ENCODE measurements at places on chromosomes 13 and 19.

- no peak for DNase-seq
Measured at GRCh38 chr19:35931874-35932202, 4.3 kb upstream of the LRFN3 start.

DNA sequence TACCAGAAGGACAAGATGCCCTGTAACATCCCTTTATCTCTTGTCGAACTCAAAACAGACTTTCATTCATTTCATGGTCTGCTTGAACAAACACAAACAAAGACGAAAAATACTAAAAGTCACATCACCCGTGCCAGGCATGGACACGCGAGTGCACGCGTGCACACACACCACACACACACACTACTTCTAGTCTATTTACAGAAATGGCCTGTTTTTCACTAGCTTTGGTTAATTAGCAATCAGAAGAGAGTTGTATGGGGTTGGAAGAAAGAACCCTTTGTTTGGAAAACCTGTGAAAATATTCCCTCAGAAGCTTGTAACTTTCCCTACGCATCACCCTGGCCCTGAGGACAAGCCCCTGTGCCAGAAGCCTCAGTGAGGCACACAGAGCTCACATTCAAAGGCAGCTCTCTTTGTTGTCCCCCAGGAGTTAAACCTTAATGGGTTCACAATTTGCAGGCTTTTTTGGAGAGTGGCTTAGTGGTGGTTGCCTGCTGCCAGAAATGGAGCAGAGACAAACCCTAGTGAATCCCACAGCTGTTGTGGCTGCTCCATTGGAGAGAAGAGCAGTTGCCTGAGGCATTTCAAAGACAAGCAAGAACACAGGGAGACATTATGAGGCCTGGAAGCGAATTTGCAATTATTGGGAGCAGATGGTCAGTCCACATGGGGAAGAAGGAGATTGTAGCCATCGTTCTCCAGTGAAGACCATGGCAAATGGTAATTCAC is 55.9 kb downstream of the STARD13 start:
- no peak for DNase-seq

- DNase-seq, result no peak
Measured at GRCh38 chr13:44363631-44364344, 9.8 kb upstream of the SERP2 start.

GRCh38 chr13:106324444-106324843 is 211.0 kb downstream of the EFNB2 start:
- DNase-seq, result no peak

DNA sequence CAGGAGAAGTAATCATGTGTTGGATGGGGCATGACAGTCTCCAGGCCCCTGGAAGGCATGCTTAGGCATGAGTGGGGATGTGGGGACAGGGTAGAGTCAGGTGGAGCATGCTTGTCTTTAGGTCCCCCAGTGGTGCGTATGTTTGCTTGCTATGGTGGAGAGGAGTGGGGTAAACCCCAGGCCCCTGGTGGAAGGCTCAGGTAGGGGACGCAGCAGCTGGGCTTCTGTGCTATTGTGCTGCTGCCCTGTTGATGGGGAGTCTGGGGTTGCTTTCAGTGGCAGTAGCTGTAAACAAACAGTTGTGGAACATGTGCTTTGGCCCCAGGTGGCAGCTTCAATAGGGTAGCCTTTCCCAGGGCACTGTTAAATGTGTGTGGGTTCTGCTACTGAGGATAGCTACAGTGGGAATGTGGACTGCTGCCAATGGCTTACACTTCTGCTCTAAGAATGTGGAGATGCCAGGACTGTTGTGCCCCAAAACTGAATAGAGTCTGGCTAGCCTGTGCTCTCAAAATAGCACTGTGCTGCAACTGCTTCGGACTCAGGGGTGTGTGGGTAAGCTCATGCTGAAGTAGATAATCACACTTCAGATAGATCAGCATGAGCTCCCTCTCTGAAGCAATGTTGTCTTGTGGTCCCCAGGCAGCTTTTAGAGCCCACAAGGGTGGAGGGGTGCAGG is 1257.3 kb downstream of the DIAPH3 start:
- no peak for DNase-seq

GRCh38 chr13:53782488-53782961 is 753.9 kb downstream of the OLFM4 start:
- DNase-seq, result no peak

GRCh38 chr13:60945396-60945795 is 470.3 kb downstream of the PCDH20 start:
- DNase-seq, result no peak

DNA sequence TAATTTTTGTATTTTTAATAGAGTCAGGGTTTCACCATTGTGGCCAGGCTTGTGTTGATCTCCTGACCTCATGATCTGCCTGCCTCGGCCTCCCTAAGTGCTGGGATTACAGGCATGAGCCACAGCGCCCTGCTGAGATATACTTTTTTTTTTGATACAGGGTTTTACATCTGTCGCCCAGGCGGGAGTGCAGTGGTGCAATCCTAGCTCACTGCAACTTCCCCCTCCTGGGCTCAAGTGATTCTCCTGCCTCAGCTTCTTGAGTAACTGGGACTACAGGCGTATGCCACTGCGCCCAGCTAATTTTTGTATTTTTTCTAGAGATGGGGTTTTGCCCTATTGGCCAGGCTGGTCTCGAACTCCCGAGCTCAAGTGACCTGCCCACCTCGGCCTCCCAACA is 2.0 kb downstream of the COLGALT1 start:
- DNase-seq, result no peak

DNA sequence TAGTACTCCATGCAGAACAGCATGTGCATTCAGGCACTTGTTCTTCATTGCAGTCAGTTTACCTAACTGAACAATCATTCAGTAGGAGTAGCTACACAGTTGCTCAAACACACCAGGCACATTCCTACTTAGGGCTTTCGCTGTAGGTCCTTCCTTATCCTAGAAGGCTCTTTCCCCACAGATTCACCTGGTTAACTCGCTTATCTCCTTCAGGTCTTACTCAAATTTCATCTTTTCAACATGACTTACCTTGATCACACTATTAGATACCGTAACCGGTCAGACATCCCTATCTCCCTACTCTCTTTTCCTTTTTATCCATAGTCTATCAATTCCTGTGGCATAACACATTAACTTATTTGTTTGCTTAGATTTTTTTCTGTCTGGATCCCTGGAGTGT is 14.6 kb downstream of the EDNRB start:
- no peak for DNase-seq

DNA sequence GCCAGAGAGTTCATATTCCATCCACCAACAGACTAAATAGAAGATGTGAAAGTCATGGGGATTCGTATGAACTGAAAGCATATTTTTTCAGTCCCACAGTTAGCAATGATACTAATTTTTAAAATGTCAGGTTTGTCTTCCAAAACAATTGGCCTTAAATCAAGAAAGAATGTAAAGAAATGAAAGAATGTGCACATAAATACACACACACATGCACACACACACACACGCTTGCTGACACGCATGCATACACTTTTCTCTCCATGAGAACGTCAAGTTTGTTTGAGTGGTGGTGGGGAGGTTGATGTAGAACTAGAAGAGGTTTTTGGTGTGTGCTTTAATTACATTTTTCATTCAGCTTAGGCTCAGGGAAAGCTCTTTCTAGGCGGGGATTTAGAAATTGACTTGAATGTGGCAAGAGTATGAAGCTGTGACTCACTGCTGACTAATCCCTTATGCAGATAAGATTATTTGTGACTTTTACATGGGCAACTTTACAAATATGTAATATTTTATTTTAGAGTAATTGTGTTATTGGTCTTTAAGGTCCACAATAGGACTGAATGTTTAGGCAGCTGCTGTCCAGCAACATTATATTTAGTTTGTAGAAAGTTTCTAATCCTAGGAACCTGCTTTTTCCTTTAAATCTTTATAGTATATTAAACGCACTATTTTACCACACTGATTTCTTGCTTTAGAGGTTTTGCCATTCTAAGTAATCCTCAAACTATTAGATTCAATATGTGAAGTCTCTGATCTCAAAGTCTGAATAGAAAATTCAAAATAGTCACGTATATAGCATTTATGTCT is 18.8 kb downstream of the FLT1 start:
- DNase-seq, result no peak

DNA sequence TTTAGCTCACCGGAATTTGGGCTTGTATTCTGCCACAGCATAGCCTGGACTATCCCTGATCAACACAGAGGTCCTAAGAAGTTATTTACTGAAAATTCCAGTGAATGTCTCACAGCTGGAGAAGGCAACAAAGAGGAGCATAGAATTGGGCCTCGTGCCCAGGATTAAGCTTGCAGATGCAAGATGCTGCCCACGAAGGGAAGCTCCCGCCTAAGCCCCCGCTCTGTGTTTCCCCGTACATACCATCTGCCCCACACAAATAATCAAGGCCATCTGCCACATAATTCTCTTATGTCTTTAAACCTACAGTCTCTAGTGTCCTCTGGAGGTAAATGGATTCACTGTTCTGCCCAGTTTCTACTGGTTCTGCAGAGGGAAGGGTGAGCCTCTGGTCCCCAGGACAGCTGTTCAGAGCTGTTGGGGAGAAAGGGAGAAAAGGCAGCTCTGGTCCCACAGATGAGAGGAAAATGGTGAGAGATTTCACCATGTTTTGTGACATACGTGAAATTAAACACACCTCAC is 7.4 kb upstream of the TPP2 start:
- no peak for DNase-seq

- DNase-seq, result no peak
Measured at GRCh38 chr13:74930402-74931165, 551.4 kb downstream of the TBC1D4 start.

DNA sequence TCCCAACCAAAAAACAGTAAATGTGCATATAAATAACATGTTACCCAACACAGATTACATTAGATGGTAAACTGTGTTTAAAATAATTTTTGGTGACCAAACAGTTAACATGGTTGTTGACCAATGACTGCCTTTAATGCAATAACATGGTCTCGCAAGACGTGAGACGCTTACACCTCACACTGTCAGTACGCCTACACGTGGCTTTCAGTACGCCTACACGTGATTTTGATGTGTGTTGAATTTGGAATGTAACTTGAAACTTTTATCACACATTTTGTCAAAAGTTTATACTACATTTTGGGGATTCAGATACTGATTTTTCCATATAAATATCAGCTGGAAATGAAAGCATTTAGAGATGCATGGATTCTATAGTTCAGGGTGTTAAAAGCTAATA is 32.0 kb downstream of the SLC7A9 start:
- no peak for DNase-seq

DNA sequence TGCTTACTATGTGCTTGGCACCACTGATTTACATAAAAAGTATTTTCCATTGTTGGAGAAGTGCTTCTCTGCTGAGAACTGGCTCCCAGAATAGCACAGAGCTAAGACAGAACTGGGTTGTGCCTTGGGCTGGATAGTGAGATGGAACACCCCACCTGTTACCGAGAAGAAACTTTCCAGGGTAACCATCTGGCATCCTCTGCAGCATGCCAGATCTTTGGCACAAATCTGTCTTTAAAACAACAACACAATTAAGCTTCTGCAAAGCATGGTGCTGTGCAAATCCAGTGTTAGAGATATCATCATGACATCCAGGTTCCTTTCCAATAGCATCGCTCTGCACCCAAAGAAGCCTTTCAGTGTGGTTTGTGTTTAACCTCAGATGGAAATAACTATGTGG is 202.5 kb upstream of the RFC3 start:
- no peak for DNase-seq

- DNase-seq, result no peak
Measured at GRCh38 chr19:29365836-29366417, 153.0 kb upstream of the UQCRFS1 start.

- no peak for DNase-seq
Measured at GRCh38 chr13:49140910-49141611, 79.1 kb upstream of the MLNR start.

DNA sequence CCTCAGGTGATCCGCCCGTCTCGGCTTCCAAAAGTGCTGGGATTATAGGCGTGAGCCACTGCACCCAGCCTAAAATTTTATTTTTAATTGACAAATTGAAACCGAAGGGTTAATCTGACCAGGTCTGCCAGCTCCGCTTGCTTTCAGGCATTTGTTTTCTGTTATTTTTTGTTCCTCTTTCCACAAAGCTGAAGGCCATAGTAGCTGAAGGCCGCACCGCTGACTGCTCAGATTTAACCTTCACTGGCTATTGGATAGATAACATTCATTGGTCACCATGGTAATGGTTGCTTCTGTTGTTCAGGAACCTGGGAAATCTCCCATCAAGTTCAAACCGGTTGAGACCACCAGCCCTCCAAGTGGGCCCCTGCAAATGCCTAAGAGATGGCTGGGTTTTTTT is 124.5 kb upstream of the USP29 start:
- DNase-seq, result no peak

DNA sequence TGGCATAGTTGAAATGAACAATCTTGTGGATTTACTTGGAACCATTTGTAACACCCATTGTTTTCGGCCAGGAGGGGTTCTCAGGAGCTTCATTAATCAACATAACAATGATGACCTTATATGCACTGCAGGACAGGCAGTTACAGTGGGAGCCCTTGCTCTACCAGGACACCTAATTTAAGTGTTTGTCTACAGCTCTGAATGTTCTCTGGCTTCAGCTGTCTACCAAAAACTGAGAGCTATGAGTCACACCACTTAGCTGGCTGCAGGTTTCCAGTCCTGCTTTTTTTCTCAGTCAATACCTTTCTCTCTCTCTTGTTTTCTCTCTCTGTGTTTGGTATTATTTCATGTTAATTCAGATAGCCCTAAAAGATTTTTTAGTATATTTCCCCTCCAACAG is 105.4 kb upstream of the MBNL2 start:
- DNase-seq, result no peak

GRCh38 chr19:20167651-20168122 is 673 bp downstream of the ZNF486 start:
- no peak for DNase-seq

- no peak for DNase-seq
Measured at GRCh38 chr13:79481685-79482052, 714 bp downstream of the NDFIP2 start.

DNA sequence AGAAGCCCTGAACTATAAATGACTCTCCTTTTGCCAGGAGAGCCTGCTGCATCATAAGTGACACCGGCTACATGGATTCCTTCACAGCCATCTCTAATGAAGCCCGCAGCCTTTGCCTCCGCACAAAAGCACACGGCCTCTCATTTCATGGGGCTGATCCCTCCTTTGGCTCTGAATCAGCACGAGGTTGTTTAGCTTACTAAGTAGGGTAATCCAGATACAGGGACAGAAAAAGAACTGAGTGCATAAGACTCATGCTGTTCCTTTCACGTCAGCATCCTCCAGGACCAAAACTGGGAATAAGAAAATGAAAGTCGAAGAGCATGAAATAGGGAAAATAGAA is 136.3 kb downstream of the DCT start:
- no peak for DNase-seq
